Tibial nerve (tissue), 4 donors: ENCODE measurements at places on chromosomes 1 and 21.
A peak's percentile ranks its signal among the peaks of the same experiment; 100 is the strongest.

DNA sequence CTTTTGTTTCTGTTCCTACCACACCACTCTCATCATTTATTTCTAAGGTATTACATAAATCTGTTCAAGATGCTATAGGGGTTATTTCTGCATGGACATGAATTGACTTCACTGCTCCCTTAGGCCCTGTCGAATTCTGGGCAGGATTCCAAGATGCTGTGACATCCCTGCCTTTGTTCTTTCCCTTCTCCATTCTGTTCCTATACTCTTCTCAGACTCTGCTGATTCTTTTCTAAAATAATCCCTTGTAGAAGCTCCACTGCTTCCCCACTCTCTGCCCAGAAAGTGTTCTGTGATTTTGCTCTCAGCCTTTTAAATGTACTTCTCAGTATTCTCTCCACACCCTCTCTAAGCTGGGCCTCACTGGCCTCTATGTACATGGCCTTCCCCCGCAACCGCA is 99.2 kb downstream of the PHTF1 start:
- DNase-seq: no peak

DNA sequence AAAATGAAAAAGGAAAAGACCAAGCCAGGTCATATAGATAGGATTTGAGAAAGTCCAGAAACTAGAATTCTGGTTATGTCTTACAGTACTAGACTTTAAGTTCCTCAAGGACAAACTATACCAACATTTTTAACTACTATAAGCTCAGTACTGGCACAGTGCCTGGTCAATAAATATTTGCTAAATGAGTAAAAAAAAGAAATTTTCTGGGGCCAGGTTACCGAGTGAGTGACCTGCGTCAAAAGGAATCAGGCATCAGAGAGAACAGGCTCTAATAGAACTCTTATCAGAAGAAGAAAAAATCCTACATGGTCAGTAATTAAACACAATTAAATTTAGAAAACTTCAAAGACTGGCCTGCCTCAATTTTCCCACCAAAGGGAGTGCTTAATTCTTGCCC is 23.8 kb upstream of the YRDC start:
- DNase-seq: no peak

DNA sequence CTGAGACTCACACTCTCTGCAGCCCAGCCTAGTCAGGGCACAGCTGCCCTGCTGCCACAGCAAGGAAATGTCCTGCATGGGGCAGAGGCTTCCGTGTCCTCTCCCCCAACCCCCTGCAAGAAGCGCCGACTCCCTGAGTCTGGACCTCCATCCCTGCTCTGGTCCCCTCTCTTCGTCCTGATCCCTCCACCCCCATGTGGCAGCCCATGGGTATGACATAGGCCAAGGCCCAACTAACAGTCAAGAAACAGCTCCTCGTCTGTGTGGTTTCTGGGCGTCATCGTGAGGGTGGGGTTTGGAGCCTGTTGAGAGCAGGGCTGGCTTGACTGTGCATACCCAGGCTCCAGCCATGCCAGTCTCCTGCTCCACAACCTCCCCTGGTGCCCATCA is 19.5 kb downstream of the FAAH start:
- no peak for DNase-seq

- no peak for DNase-seq
These were observed 153.4 kb downstream of the FMN2 start for GRCh38 chr1:240244968-240245628.

GRCh38 chr1:168396940-168397684 is 116.4 kb downstream of the TBX19 start:
- DNase-seq: no peak

GRCh38 chr1:174976436-174977108 is 23.2 kb upstream of the CACYBP start:
- DNase-seq: no peak

DNA sequence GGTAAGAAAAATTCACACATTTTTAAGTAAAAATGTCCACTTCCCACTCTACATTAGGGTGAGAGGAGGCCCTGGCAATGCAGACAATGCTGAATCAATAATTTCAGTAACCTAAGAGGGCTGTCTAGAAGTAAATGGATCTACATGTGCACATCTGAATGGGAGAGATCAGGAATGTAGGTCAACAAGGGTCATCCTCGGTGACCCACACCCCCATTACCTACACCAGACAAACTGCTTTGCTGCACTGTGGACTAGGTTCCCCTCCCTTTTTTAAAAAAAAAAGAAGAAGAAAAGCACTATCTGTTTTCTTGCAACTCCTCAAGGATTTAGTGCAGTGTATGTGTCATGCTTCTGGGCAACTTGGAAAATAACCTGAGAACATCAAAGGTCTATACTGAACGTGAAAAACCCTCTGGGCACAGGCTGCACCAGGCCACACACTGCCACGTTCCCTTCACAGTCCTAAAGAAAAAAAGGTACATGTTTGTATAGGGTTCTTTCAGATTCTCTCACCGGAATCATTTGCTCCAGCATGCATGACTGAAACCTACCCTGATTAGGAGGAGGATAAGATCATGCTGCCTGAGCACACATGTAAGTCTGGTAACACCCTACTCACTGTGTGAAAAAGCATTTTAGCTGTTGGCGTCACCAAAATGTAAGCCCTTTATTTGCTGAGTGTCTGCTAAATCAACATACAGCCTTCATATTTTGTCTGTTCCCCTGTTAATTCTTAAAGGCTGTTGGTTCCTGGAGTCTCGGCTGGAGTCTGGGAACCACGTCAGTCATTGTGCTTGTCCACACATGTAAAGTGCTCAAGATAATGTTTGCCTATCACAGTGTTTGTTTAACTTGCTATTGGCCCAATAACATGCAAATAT is 341.0 kb downstream of the SMYD3 start:
- DNase-seq: no peak

GRCh38 chr1:184951788-184952187 is 22.5 kb downstream of the NIBAN1 start:
- DNase-seq: no peak

- DNase-seq: no peak
These were observed 19.5 kb upstream of the NID1 start for GRCh38 chr1:236084386-236084730.

DNA sequence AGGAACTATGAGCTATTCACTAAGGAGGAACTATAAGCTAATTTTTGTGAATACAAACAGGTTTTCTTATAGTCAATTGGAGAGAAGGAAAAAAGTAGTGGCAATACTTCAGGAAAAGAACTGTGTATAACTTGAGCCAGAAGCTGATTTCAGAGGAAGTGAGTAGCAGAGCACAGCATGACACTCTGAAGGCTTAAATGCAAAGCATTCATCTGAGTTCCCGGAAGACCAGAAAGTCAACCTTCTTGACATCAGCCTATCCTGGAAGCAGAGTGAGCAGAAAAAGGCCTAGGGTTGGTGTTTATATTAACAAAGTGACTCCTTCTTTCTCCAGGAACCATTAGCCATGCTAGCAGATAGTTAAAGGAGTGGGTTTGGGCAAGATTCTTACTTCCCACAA is 545.2 kb downstream of the MRPL39 start:
- no peak for DNase-seq

DNA sequence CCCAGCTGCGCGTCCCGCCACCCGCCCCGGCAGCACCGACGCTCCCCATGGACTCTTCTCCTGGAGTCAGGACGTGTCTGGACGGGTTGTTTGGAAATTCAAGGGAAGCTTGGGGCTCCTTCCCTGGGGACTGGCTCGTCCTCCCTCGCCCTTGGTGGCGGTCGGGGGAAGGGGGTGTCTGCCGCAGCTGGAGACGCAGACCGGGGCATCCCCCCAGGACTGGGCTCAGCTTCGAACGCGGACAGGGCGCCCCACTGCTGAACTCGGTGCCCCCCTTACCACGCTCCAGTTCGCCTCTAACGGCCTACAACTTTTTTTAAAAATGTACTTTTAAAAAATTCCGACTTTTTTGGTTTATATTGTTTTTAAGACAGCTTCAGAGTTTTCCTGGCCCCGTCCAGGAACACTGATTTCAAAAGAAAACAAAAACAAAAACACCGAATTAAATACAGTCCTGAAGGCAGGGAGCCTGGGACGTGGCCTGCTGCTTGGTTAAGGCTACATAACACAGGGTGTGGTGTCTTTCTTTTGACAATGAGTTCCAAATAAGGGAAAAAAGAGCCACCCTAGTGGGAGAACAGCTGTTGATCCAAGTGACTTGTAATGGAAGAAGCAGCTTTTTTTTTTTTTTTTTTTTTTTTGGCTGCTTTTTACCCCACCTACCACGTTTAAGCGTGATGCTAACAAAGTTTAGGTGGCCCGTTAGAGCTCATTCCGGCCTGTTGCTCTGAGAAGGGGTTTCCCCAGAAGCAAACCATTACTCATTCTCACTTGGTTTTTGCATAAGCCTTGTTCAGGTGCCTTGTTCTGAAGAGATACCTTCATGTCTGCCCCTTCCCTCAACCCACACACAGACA is 862 bp upstream of the DIPK1A start:
- peak; percentile 27 for DNase-seq

- no peak for DNase-seq
These were observed 6.5 kb upstream of the ITGB2 start for GRCh38 chr21:44927259-44927586.

- DNase-seq: no peak
These were observed 39.9 kb downstream of the PEX14 start for GRCh38 chr1:10514490-10515235.

DNA sequence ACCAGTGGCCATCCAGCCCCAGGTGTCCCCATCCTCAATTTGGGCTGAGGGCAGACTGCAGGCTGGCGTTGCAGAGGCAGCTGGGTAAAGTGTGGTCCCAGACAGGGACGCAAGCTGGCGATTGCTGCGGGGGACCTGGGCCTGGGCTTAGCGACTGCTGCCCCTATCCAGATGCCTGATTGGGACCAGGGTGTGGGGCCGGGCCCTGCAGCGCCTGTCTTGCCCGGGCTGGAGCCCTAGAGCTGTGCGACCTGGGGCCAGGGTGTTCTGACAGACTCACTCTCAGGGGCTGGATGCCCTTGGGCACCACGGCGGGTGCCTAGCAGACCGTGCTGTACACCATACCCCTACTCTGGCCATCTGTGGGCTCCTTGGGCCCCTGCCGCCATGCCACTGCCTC is 16.2 kb upstream of the FAAP20 start:
- DNase-seq: no peak

DNA sequence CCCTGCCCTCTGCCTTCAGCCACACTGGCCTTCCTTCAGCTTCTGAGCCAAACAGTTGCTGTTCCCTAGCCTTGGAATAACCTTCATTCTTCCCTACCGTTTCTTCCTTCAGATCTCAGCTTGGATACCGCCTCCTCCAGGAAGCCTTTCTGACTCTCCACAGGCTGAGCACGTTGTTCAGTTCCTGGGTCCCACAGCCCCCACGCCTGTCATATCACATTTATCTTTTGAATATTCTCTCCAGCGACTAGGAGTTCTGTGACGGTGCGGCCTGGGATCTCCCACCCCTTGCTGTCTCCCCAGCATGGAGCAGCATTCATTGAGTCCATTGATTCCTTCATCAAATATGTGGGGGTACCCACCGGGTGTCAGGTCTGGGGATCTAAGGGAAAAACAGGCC is 39.2 kb downstream of the EPHA2 start:
- no peak for DNase-seq

- peak; percentile 75 for DNase-seq
These were observed 34.0 kb downstream of the ZNF697 start for GRCh38 chr1:119613769-119614720.

DNA sequence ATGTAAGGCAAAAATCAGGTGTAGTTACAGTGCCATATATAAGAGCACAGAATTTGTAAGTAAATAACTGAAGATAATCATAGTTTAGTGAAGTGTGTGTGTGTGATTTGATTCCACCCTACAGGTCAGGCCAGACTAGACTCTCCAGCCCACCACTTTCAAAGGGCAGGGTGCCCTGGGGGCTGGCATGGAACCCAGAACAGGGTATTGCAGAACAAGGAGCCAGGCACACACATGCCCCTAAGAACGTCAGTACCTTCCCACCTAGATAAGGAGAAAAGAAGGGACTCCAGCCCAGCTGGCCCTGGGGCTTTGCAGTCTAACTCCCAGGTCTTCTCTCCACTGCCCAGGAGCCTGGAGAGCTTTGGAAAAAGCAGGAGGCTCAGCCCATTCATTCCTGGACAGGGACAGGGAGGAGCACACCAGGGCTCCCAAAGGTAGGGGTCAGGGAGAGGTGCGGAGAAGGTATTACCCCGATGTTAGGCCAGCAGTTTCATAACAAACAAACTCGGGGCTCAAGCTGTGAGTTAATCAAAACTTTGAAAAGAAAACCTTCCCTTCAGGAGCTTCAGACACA is 149.7 kb upstream of the VANGL1 start:
- no peak for DNase-seq

- no peak for DNase-seq
These were observed 286.3 kb upstream of the C1orf105 start for GRCh38 chr1:172134087-172134731.

GRCh38 chr1:5903680-5904079 is 88.5 kb downstream of the NPHP4 start:
- DNase-seq: no peak

DNA sequence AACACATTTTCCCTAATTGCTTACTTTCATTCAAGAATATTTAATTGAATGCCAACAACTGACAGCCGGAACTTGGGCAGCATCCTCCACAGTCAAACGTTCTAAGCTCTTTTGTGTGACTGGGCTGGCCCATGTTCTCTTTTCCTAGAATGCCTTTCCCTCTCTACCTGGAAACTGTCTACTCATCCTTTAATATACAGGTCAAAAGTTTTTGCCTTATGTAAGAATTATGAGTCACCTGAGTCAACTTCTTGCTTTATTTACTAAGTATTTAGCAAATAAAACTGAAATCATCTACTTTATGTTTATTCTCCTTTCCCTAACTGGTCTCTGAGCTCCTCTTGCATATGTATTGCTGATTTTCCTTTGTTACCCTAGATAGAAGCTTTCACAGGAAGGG is 172.2 kb downstream of the CHRM3 start:
- no peak for DNase-seq

DNA sequence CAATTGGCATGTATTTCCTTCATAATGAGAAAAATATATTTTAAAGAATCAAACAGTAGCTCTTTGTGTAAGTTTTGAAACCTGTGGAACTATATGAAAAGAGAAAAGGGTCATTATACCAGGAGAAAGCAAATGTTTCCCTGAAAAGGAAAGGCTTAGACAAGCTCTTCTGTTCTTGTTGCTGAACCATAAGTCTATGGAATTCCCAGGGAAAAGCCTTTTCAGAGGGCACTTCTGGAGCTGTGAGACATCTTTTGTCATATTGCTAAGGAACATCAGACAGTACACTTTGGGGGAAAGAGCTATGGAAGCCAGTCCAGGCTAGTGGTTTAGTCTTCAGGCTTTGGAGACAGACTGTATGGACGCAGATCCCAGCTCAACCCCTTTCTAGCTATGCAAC is 12.1 kb upstream of the SHCBP1L start:
- no peak for DNase-seq

GRCh38 chr1:6267686-6268322 is 6.9 kb upstream of the GPR153 start:
- DNase-seq: no peak
